Head of caudate nucleus (tissue), 42 donors: ENCODE measurements at places on chromosomes 12 and 14.
A peak's percentile ranks its signal among the peaks of the same experiment; 100 is the strongest.

DNA sequence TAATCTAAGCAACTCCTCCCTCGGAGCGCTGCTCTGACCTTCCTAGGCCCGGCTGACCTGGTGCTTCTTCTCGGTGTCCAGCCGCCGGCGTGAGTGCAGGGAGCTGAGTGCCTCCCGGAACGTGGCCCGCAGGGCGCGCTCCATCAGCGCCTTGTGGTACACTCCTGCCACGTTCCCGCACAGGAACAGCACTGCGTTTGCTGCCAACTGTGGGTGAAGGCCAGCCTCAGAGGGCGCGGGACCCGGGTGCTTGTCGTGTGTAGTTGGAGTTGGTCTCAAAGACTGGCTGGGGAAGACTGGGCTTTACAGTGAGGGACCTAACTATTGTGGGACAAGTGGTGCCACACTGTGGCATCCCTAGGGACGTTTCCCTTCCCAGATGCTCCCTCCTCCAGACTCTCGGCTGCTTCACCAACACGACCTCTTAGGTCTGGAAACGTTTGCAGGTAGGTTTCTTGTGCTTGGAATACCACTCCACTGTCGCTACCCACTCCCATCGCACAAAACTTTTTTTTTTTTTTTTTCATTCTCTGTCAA is 3.1 kb downstream of the ADCY4 start:
- DNase-seq, result no peak

DNA sequence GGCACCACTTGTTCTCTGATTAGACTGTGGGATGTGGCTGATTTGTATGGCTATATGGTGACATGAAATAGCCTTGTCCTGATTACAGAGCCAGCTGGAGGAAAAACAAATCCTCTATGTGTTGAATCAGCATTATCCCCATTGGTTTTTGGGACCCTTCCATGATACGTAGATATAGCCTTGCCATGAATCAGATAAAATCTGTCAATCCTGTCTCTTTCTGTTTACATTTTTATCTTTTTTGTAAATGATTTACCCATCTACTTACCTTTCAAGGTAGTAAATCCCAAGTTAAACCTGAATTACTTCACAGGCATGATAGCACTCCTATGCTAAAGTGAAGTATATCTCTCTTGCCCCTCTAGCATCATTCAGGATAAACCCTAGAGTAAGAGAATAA is 789.3 kb downstream of the TMTC2 start:
- no peak for DNase-seq

- DNase-seq, result no peak
Measured at GRCh38 chr12:117034701-117035151, 64.5 kb downstream of the TESC start.

DNA sequence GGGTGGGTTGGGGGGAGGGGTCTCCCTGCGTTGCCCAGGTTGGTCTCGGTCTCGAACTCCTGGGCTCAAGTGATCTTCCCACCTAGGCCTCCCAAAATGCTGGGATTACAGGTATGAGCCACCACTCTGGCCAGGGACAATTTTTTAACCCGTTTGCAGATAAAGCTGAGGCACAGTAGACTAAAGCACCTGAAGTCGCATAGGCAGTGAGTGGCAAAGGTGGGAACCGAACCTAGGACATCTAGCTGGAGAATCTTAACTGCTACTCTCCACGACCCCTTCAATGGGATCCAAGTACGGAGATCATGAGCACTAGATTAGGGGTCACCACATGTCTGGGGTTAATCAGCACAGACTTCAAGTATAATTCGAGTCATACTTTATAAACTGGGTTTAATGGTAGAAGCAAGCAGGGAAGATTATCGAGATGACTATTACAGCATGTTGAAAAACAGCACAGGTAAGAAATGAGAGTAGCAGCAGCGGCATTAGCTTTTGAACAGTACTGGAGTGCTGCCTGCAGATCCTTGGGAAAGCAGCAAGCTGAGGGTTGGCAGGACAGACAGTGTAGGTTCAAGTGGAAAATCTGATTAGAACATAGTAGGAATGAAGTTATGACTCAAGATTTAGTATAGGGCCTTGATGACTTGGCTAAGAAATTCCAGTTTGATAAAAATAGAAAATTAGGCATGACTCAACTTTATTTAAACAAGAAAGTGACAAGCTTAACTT is 23.9 kb downstream of the NID2 start:
- no peak for DNase-seq

DNA sequence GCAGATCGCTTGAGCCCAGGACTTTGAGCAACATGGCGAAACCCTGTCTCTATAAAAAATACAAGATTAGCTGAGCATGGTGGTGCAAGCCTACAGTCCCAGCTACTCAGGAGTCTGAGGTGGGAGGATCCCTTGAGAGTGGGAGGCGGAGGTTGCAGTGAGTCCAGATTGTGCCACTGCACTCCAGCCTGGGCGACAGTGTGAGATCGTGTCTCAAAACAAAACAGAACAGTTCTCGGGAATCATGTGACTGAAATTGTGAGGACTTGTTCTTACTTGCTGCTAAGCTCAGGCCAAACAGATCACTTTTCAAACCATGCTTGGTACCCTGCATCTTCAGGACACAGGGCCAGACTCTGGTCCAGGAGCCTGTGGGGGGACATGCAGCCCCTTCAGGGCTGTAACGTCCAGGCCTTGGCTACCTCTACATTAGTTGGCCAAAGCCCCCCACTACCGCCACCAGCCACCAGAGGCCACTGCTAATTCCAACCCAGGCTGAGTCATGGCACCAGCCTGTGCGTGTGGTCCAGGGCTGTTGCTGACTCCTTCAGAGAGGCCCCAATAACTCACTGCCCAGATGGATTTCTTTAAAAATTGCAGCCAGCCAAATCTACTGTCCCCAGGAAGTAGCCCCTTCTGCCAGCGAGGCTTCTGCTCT is 33.4 kb upstream of the SYNDIG1L start:
- no peak for DNase-seq

- no peak for DNase-seq
Measured at GRCh38 chr14:77170045-77170444, 11.6 kb upstream of the TMEM63C start.

DNA sequence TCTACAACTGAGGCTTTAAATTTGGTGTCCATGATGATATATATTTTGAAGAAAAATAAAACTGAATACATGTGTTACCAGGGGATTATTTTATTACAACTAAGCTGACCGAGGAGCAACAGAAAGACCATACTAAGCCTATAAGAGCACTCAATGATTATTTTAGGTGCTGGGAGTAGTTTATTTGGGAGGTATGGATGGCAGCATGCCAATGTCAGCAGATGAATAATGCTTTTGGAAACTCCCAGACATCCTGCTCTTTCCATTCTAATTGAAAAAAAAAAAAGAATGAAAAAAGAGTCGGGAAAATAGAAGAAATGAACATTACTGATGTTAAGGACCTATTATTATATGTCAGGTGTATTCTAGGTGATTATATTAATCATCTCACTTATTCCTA is 441.2 kb downstream of the BTG1 start:
- no peak for DNase-seq

- no peak for DNase-seq
Measured at GRCh38 chr12:76914102-76914859, 35.5 kb upstream of the CSRP2 start.

GRCh38 chr12:65443038-65443437 is 164.6 kb downstream of the MSRB3 start:
- no peak for DNase-seq

GRCh38 chr12:28652239-28652638 is 462.0 kb downstream of the CCDC91 start:
- DNase-seq, result no peak

- no peak for DNase-seq
Measured at GRCh38 chr14:90979515-90979914, 80.9 kb downstream of the RPS6KA5 start.

DNA sequence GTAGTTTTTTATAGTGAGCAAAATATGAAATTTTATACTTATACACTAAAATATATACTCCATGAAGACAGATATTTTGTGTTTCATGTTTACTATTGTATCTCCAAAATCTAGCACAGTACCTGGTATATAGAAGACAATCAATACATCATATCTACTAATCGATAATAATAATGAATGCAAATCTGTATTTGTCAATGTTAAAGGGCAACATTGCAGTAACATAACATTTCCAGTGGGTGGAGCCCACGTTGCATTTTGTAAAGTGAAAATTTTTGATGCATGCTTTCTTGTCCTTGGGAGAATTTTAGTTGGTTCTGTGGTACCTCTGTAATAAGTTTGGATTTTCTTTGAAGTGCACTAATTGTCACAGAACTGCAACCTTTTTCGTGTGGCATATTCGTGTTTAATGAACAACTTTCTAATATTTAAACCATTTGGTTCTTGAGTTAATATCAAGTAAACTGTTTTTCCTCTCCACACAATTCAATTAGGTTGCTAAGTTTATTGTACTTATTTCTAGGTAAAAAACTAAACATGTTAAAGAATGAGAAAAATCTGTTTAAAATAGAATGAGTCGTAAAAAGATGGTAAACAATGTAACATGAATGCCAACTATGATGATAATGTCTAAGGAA is 47.4 kb downstream of the AVPR1A start:
- DNase-seq, result no peak

GRCh38 chr12:22268973-22269372 is 65.5 kb downstream of the ST8SIA1 start:
- DNase-seq, result no peak

DNA sequence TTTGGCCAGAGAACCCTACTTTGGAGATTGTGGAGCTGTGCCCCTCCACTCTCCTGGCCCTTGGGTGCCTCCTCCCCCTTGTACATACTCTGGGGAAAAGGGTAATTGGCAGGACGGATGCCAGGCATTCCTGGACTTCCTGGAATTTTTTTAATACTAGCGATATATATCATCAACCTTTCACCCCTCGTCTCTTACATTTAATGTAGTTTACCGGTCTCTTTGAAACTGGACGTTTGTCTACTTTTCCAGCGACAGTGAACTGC is 767 bp upstream of the CRY1 start:
- no peak for DNase-seq

- no peak for DNase-seq
Measured at GRCh38 chr14:96217376-96217913, 12.8 kb downstream of the BDKRB2 start.

GRCh38 chr14:82182646-82183045 is 649.0 kb upstream of the SEL1L start:
- no peak for DNase-seq

- DNase-seq, result no peak
Measured at GRCh38 chr12:72075401-72075800, 136.8 kb downstream of the TPH2 start.

DNA sequence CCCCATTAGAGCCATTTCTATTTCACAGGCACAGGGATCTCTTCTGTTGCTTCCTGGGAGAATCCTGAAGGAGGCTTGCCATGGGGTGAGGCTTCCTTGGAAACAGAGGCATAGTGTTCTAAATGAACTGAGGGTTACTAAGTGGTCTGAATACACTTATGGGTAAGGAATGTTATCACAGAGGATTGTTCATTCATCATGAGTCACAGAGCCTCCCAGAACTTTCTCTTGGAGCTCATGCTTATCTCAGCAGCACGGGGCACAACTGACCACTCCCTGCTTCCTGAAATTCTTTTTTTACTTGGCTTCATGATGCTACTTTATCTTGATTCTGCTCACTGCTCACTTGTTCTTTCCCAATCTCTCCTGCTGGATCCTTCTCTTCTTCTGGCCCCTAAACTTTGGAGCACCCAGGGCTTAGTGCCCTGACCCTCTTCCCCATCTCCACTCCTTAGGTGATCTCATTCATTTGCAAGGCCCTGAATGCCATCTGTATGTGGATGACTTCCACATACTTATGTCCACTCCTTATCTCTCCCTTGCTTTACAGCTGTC is 57.9 kb downstream of the ANO6 start:
- no peak for DNase-seq

- DNase-seq, result no peak
Measured at GRCh38 chr12:107774349-107775029, at the start of gene ASCL4. Gene ASCL4 (plus strand): TSS chr12:107774704. CDS start chr12:107775219, 515 bp downstream.

DNA sequence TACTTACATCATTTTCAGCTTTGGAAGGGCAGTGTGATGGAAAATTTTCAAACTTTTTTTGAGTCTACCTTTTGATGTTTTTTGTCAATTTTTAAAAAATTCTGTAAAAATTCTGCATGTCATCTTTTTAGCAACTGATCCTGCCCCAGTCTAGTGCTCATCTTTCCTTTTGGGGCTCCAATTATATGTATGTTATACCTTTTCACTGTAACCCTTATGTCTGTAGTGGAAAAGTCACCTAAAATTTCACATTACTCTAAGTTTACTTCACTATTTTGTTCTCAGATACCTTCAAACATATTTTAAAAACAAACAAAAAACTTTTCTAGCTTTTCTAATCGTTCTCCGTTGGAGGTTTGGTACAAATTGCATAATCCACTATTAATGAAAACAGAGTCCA is 32.5 kb upstream of the MYRFL start:
- DNase-seq, result no peak

DNA sequence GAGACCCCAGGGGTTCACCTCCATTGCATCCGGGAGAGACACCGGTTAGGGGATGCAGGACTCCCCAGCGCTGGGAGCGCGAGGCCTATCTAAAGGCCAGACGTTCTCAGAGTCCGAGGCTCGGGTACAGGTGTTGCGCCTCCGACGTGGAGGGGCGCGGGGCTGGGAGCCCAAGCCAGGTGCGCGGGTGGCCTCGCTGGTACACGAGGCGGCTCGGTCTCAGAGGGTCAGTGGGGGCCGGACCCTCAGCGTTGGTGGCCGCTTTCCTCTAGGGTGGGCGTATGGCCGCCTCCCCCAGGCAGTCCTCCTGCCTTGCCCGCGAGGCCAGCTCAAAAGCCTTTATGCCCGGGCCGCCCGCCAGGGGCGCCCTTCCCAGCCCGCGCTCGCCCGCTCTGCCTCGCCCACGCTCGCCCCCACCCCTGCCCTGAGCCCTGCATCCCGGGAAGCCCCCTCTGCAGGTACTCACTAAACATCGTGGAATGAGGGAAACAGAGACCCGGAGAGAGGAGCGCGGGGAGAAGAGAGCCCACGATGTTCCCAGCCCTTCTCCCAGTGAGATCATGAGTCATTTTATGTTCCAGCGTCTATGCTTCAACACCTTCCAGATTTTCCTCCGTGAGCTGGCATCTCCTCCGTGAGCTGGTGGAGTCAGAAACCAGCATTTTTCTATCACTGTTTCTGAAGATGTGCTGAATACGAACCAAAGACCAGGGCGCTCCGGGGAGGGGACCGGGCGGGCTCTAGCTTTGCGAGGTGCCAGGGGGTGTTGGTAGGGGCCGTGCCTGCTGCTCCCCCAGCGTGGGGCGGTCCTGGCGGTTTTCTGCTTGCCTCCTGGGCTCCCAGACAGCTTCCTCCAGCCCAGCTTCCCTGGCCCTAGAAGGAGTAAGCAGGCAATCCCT is 73.8 kb downstream of the DIO3 start:
- DNase-seq, result no peak

GRCh38 chr12:6570264-6570887 is 2.3 kb upstream of the NOP2 start:
- DNase-seq, result no peak

DNA sequence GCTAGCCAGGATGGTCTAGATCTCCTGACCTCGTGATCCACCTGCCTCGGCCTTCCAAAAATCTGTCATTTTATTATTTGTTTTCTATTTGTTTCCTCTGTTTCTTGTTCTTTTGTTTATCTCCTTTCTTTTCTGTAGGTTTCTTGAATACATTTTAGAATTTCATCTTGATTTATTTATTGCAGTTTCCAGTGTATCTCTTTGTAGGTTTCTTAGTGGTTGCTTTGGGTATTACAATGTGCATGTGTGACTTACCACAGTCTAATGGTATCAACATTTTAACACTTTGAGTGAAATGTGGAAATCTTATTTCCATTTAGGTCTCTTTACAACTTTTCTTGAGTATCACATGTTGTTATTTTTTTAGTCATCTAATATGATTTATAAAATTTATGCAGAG is 29.9 kb upstream of the MUCL1 start:
- no peak for DNase-seq

- no peak for DNase-seq
Measured at GRCh38 chr14:95299271-95299670, 20.4 kb downstream of the CLMN start.

GRCh38 chr14:93332397-93332852 is 411 bp downstream of the BTBD7 start:
- peak; percentile 57 for DNase-seq
